Activated CD4-positive, alpha-beta T cell treated with anti-CD3 and anti-CD28 coated beads, Interleukin-10, Interleukin-2, amounts not matched to agents 100 ng/mL and 50 ng/mL, durations not matched to agents 16 hours and 8 hours (primary cell): ENCODE measurements at places on chromosomes 6 and 20.
A peak's percentile ranks its signal among the peaks of the same experiment; 100 is the strongest.

- no peak for DNase-seq
Measured at GRCh38 chr6:128560966-128561365, 40.6 kb upstream of the PTPRK start.

- DNase-seq, result no peak
Measured at GRCh38 chr6:40986364-40986763, 52.7 kb downstream of the UNC5CL start.

GRCh38 chr20:48771542-48771941 is 56.3 kb downstream of the PREX1 start:
- no peak for DNase-seq

GRCh38 chr20:37733416-37733815 is 39.6 kb downstream of the CTNNBL1 start:
- no peak for DNase-seq

GRCh38 chr6:119308991-119309657 is 40.4 kb downstream of the MAN1A1 start:
- DNase-seq, result no peak

- DNase-seq, result no peak
Measured at GRCh38 chr20:38473367-38473795, 738 bp downstream of the RALGAPB start.

GRCh38 chr6:786946-787763 is 94.2 kb upstream of the EXOC2 start:
- DNase-seq, result peak; percentile 32

DNA sequence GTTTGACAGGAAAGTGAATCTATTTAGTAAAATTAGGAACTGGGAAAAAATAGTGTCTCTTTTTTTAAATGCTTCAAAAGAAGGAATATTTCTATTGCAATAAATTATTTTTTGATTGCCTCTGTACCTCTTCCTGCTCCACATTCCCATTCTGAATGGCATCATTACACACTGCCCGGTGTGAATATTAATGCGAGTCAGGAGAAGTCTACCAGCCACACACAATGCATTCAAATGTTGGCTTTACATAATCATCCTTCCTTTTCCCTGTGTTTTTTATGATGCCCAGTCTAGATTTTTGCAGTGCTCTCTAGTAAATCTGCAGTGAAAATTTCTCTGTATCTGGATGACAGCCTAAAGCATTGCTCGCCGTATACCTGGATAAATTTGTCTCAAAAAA is 118.9 kb downstream of the SAMD5 start:
- no peak for DNase-seq

GRCh38 chr6:110509617-110510241 is 33.3 kb upstream of the SLC22A16 start:
- no peak for DNase-seq

DNA sequence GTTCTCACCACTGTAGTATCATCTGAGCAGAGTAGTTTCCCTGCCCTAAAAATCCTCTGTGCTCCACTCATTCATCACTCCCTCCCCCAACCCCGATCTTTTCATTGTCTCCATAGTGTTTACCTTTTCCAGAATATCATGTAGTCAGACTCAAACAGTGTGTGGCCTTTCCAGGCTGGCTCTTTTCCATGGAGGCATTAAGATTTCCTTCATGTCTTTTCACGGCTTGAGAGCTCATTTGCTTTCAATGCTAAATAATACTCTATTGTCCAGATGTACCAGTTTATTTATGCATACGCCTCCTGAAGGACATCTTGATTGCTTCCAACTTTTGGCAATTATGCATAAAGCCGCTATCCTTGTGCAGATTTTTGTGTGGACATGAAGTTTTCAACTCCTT is 235.8 kb downstream of the PHACTR1 start:
- DNase-seq, result no peak

DNA sequence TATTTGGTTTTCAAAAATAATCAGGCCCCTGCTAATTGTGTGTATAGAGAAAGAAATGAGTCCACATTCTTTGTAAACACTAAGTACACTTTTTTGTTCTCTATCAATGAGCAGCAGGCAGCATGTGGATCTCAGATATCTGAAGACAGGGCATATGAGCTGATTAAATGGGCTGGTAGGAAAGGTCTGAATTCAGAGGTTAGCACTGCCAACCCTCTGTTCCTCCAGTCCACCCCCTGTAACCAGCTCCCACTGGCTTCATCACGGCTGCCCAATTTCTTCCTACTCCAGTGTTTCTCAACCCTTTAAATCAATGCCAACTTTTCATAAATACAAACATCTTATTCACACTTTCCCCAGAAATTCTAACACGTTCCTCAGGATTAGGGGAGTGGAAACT is 128.5 kb downstream of the TPBG start:
- no peak for DNase-seq

DNA sequence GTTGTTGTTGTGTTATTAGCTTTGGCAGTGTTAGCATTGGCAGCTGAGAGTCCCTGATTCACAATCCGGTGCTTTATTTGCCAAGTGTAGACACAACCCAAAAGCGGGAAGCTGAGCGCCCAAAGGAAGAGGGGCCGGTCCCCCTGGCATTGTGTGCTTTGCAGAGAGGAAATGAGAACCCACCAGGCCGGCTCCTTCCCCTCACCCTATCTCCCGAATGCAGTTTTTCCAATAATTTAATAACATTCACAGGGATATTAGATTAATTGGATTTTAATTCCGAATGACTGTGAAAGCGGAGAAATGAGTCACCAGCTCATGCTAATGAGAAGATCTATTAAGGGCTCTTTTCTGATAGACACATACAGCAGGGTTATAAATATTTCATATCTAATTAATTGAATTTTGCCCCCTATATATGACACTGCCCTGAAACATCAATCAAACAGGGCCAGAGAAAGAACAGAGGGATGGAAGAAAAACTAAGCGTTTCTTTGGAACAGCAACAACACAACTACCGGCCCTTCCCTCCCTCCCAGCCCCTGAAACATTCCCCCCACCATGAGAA is 143.8 kb downstream of the MBOAT1 start:
- no peak for DNase-seq

- DNase-seq, result no peak
Measured at GRCh38 chr20:52240802-52241201, 49.2 kb upstream of the ZFP64 start.

- no peak for DNase-seq
Measured at GRCh38 chr20:57806975-57807374, 97.2 kb upstream of the PMEPA1 start.

DNA sequence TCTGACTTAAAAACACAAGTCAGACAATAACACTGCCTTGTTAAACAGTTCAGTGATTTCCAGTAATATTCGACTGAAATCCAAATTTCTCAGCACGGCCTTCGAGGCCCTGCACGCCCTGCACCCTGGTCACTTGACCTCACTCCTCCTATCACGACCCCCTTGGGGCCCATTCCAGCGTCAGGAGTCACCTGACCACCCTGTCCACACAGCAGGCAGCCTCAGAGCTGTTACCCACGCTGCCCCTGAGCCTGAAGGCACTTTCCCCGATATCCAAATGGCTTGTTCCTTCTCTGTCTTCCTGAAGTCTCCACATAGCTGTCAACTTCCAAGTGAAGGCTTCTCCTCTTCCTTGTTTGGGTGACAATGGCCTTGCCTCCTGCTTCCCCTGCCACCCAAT is 33.1 kb upstream of the SMOC2 start:
- no peak for DNase-seq

- DNase-seq, result no peak
Measured at GRCh38 chr20:17541596-17541995, 10.4 kb upstream of the BFSP1 start.

DNA sequence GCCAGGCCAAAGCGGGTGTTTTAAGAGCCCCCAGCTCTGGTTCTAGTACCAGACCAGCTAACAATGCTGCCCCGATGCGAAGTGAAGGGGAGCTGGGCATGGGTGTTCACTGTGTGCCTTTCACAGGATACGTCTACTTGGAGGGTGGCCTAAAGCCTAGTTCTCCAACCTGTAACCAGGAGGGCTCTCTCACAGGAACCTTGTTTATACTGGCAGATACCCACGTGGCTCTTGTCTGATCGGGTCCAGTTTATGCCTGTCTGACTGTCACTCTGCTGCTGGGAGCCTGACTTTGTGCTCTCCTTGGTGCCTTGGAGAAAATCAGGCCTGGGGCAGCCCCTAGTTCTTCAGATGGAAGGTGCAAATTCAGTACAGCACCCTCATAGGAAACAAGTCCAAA is 60.2 kb upstream of the RNF144B start:
- DNase-seq, result no peak

- DNase-seq, result no peak
Measured at GRCh38 chr20:35479798-35480197, 24.4 kb downstream of the CEP250 start.

- no peak for DNase-seq
Measured at GRCh38 chr6:56959938-56960337, 5.0 kb downstream of the BEND6 start.

- no peak for DNase-seq
Measured at GRCh38 chr6:76120302-76120701, 47.8 kb upstream of the IMPG1 start.

DNA sequence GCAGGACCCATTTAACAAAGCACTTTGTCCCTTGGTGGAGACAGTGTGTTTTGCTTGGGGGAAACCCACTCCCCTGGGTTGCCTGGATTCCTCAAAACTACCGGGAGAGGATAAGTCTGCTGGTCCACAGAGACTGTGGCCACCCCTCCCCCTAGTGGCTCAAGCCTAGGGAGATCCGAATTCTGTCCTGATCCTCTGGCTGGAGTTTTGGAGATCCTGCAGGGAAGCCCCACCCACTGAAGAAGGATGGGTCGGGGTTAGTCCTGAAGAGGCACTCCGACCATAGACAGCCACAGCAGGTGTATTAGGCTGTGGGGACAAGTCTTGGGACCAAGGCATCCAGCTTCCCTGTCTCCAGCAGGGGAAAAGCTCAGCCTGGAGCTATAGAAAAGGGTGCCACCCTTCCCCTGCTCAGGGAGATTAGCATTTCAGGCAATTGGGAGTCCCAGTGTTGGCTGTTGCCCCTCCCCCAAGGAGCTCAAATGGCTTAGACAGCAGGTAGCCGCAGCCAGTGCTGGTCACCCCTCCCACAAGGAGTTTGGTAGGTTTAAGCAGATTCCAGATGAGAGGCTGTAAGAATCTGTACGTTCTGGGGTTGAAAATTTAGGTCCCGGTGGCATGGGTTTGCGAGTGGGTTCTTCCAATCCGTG is 750.0 kb downstream of the TBC1D32 start:
- DNase-seq, result no peak

DNA sequence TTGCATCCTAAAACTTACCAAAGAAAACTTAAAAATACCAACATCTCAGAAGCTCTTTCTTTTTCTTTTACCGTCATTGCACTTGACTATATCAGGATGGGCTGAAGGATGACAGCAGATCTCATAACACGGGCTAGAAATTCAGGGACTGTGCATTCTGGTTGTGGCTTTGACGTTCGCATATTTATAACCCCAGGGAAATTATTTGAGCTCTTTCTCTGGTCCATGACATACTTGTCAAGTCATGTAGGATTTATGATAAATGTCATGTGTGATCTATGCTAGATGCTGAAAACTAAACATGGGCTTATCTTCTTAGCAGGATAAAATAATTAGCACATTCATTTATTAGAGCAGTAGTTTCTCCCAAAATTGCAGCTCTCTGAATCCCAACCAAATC is 74.4 kb upstream of the SAMD5 start:
- DNase-seq, result no peak

- no peak for DNase-seq
Measured at GRCh38 chr6:72412709-72413044, 209.2 kb upstream of the KCNQ5 start.

- no peak for DNase-seq
Measured at GRCh38 chr6:40331545-40331944, 255.6 kb downstream of the LRFN2 start.

DNA sequence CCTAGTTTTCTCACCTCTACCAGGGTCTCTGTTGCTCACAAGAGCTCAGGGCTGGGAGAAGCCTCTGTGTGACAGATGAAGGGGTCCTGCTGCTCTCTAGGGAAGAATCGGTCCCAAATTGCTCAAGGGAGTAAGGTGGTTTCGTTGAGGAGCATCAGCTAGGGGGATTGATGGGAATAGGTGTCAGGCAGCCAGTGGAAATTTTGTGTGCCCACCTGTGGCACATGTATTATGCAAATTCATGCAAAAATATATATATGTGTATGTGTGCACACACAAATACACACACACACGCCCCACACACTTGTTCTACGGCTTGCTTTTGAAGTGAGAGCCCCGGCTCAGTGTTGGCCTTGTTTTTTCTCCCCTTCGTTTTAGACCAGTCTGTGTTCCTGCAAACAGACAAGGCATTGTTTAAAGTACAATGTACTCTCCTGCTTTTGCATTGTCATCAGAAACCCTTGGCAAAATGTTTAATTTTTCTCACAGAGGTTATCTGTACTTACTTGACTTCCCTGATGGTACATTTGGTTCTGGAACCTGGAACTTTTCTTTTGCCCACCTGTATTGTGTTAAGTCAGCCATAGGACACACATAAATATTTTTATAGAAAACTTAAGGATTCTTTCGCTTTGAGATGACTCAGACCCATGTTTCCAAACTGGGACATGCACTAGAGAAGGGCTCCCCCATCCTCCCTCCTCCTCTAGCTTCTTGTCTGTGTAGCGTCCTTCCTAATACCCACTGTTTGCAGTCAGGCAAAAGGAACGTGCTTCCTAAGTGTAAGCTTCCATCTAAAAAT is 26.7 kb downstream of the FOXO3 start:
- DNase-seq, result no peak

DNA sequence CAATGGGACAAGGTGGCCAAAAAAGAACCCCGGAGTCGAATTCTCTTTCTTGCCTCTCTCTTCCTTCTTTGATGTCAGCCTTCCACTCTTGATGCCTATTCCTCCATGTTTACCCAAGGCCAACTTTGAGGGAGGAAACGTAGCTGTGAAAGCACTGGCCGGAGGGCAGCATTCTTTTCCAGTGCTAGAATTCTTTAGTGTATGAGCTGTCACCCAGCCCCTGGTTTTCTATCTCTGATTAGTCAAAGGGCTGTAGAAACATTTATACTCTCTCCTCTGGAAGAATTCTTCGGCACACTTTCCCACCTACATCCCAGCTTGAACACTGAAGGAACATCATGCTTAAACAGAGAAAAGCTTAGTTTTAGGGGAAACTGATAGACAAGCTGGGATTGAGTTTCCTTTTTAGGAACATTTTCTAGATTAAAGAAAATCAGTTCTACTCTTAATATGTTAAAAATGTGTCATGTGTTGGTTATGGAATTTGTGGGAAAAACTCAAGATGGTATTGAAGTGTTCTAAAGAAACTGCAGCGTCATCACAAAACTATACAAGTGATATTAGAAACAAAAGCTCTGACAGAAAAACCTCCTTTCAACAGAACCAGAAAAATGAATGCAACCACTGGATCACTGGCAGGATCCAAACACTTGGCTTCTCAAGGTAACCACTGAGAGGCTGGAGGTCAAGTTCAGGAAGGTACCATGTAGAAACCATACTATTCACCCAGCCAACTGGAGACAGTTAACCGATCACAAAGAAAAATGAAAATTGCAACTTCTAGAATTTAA is 20.7 kb upstream of the UTRN start:
- DNase-seq, result no peak

- peak; percentile 6 for DNase-seq
Measured at GRCh38 chr6:55777469-55777868, 97.9 kb downstream of the BMP5 start.

DNA sequence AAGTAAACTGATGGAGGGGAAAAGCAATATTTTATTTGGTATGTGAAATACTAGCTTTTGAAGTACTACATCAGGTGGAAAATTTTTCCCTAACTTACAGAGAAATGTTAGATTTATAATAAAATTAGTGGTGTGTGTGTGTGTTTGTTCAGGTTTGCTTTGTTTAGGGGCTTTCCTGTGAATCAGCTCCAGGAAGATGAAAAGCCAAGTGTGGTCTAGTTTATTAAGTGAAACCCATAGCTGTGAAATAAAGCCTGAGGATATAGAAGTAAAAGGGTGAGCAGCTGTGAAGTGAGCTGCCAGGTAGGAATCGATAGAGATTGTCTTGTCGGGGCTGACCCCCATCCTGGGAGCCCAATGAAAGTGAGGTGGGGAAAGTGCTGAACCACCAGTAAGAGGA is 347.6 kb upstream of the IMPG1 start:
- no peak for DNase-seq
